IPS DF 6.9 (cell line): ENCODE measurements at places on chromosomes 5 and 9.
A peak's percentile ranks its signal among the peaks of the same experiment; 100 is the strongest.

- DNase-seq = no peak
These were observed 27.9 kb downstream of the SPRY4 start for GRCh38 chr5:142296914-142297417.

DNA sequence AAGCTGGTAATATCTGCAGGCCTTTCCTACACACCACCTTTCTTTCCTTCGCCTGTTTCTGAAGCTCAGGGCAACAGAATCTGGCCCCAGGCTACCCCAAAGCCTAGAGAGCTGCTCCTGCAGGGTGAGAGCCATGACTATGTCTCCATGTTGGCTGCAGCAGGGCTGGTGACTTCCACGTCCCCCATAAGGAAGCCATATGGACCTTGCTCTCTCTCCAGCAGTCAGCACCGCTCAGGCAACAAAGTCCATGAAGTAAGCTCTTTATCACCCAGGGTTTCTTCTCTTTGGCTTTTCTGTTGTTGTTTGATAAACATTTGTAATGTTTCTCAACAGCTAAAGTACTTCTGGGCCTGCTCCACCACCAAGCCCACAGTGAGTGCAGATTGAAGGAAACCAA is 125.2 kb downstream of the SLIT3 start:
- DNase-seq = no peak

DNA sequence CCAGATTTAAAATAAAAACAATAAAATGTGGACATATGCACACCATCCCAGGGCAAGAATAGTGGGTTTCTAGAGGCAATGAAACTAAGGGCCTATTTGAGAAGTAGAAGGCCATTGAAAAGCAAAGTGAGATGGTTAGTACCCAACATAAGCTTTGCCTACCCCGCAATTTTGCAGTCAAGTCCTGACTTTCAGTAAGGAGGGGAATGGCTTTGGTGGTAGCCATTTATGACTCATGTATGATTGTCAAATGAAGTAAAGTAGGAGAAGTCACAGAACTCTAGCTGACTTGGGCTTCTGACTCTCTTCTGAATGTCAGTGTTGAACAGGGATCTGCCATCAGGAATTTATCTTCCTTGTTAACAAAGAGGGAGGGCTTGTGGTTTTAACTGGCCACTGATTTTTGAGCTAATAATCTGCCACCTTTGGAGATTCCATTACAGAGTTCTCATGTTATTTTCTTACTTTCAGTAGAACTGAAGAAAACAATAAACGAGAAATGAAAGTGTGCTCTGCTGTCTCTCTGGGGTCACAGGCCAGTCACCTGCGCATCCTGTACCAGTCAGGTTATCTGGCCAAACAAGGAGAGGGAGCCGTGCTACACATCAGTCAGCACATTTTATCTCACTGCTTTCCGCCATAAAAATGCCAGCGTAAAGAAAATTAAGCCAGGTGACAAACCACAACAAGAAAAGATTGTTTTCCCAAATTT is 14.3 kb upstream of the SNCAIP start:
- DNase-seq = no peak

GRCh38 chr5:157563929-157564716 is 11.5 kb downstream of the ADAM19 start:
- DNase-seq = no peak

DNA sequence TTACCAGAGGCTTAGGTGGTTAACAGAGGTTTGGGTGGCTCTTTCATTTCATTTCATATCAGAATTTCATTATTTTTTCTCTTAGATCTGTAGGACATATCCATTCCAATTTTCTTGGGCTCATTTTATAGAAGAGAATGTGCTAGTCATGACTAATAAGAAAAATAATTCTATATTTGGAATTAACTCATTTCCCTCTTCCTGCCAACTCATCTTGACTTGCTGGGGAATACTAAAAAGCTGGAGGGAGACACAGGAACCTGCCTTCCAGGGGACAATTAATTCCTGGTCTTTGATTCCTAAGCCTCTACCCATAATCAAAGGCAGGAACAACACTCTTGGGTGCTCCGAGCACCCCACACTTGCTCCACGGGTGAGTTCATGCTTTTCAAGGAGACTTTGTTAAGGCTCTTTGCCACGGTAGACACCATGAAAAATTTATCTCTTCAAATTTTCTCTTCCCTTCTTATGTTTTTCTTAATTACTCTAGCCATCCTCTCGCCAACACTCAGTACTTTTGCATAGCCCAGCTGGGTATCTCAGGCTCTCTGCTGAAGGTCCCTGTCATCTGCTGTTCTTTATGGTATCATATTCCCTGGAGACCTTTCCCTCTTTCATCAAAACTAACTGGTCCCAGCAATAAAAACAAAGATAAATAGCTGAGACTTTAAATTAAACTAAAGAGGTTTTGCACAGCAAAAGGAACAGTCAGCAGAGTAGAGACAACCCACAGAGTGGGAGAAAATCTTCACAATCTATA is 273.9 kb downstream of the NPR3 start:
- no peak for DNase-seq

GRCh38 chr9:76456202-76456926 is 2.6 kb upstream of the GCNT1 start:
- DNase-seq = no peak

DNA sequence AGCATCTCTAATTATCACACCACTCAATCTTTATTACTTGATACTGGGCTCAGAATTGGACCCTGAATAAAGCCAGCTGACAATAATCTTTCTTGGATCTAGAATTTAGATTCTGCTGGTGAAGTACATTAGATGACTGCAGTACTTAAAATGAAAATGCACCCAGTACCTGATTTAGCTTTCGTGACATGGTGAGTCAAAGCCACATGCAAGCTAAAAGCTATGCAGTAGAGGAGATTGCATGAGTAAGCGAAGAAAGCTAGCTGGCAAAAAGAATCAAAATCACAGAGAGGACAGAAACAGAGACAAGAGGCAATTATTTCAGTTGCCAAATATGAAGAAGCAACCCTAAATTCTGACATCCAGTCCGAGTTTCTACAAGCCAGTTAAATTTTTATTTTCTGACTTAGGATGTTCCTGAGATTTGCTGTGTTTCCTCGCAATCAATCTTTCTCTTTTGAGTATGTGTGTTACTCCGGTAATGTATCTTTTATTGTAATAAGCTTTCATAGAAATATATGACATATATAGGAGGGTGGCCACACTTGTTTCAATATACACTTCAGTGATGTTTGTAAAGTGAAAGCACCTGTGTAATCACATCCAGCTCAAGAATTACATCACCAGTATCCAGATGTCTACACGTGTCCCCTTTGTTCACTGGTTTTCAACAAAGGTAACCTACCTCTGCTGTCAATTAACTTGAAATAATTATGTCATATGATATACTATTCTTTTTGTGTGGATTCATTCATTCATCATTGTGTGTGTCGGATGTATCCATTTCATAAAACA is 101.7 kb downstream of the CDH18 start:
- DNase-seq = no peak

GRCh38 chr5:3201941-3202340 is 393.7 kb upstream of the IRX1 start:
- no peak for DNase-seq

DNA sequence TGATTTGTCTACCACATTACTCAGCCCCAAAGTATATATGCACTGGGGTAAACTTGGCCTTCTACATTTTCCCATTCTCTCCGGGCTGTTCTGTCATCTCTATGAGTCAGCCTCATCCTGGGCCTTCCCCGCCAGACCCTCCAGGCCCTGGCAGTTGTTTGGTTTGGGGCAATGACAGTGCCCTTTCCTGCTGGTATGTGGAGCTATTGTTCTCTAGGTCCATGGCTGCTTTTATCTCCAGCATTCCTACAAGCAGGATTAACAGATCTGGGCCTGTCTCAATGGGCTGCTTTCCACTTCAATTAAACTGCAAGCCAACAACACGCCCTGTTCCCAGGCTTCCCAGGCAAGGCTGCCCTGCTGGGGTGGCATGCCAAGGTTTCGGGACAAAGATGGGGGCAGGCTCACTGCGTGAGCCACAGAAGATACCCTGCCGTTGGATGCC is 136.4 kb downstream of the SLIT3 start:
- DNase-seq = no peak

GRCh38 chr5:33167541-33167940 is 273.2 kb upstream of the TARS1 start:
- no peak for DNase-seq

DNA sequence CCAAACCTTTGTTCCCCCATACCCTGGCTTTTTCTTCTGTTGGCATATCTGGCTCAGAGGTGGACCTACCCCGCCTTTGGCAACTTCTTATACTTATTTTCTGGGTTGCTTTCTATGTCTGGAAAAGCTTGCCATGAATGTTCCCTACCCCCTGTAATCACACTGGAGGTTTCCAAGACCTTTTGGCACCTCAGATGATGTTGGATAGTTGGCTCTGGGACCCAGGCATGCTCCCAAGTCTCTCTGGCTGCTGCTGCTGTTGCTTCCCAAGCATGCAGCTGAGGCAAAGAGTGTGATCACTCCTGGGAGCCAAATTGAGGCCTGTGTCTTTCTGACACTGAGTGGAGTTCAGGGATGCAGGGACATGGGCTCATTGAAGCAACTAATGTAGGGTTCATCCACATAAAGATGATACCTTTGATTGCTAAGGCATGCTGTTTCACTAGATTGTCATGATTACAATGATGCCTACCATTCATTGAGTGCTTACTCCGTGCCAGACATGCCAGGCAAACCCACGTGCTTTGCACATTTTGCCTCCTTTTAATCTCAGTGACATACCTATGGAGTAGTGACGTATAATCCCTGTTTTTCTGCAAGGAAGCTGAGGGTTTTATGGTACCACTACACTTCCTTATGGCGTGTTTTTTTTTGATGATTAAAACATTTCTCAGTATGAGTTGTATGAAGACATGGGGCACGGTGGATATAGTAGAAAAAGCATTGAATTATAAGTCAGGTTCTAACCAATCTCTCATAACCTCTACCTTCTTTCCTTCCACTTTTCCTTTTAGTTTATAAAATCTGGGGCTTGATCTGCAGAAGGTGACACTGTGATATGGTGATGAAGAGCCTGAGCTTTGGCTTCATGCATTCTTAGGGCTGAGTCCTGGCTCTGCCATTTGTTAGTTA is 73.1 kb downstream of the ARHGAP26 start:
- no peak for DNase-seq

- DNase-seq = no peak
These were observed 40.4 kb downstream of the GNAQ start for GRCh38 chr9:77991191-77991590.

GRCh38 chr9:91248707-91249106 is 113.0 kb downstream of the AUH start:
- DNase-seq = no peak

GRCh38 chr5:143877196-143877595 is 65.2 kb downstream of the HMHB1 start:
- DNase-seq = no peak

DNA sequence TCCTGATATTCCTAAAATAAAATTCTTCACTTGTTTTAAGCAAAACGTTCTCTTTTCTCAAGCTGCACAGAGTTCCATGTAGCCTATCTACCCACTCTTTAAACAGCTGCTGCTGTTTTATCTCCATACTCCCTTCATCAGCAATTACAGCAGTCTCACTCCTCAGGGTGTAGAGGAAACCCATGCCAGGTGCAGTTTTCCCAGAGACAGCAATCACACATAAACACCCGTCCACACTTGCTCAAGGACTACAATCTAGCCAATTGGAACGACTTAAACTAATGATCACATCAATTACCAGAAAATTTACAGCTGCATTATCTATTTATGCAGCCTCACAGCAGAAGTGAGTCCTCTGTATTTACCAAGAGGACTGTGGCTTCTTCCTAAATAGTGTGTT is 141.7 kb downstream of the HTR1A start:
- no peak for DNase-seq

GRCh38 chr9:2043881-2044462 is 28.8 kb downstream of the SMARCA2 start:
- no peak for DNase-seq

DNA sequence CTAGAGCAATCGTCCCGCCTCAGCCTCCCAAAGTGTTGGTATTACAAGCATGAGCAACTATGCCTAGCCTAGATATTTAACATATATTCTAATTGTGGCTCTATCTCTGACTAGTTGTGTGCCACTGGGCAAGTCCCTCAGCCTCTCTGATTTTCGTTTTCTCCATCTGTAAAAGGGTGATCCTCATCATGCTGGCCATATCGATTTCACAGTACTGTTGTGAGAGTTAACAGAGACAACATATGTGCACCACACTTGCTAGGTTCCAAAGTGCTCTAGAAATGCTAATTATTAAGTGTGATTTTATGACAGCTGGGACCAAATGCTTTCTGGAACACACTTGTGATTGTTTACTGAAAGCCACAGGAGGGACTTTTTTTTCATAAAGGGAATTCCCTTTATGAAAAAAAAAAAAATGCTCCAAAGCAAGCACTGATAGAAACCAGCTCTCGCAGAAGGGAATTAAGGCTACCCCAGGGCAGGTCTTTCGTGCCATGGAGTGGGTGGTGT is 78.5 kb upstream of the EPB41L4B start:
- no peak for DNase-seq

GRCh38 chr5:171681677-171682076 is 103.9 kb upstream of the SMIM23 start:
- no peak for DNase-seq

GRCh38 chr5:172806897-172807672 is 27.0 kb upstream of the ERGIC1 start:
- DNase-seq = peak; percentile 41

DNA sequence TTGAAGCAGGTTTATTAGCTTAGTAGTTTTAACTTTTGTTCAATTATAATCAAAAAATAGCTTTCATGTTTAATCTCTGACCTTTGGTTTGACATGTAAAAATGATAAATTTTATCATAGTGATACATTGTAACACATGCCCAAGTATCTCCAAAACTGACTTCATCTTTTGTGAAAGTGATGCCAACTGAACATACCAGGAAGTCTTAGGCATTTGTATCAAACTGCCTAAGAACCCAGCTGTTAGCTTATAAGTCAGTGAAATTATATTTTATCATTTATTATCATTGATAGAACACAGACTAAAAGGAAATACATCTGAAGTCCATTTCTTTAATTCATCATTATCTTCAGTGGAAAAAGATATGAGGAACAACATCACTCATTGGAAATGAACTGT is 39.1 kb downstream of the NIPBL start:
- DNase-seq = no peak

- DNase-seq = no peak
These were observed 54.3 kb downstream of the FBN2 start for GRCh38 chr5:128483738-128484137.

GRCh38 chr5:146680846-146681584 is 165.0 kb upstream of the GPR151 start:
- DNase-seq = no peak

DNA sequence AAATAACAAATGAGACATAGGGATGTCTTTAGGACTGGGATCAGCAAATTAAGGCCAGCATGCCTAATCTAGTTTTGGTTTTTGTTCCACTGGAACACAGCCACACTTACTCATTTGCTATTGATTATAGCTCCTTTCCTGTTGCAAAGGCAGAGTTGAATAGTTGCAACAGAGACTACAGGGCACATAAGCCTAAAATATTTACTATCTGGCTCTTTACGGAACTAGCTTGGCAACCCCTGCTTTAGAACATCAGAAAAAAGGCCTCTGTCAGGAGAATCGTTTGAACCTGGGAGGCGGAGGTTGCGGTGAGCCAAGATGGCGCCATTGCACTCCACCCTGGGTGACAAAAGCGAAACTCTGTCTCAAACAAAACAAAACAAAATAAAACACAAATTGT is 384.8 kb downstream of the ELAVL2 start:
- no peak for DNase-seq

- DNase-seq = no peak
These were observed 10.7 kb downstream of the PCDH12 start for GRCh38 chr5:141947316-141947715.
